ENCODE measurements at places on chromosomes 7 and 10. TPM values are rescaled to one million over a fixed set of nuclear protein-coding genes. Genes with fewer than 3 reads are reported as not detected.

GRCh38 chr10:71467569-71468362 lies 71.0 kb downstream of the CDH23 start:
- no peaks in the 10 kb centered on the region for H3K4me1 ChIP-seq
- H3K27me3 ChIP-seq: peaks cover 3% of the 10 kb centered on the region
- DNase-seq: no peak
- no peaks in the 10 kb centered on the region for H3K36me3 ChIP-seq
- no peak overlapping the region for H3K27ac ChIP-seq

DNA sequence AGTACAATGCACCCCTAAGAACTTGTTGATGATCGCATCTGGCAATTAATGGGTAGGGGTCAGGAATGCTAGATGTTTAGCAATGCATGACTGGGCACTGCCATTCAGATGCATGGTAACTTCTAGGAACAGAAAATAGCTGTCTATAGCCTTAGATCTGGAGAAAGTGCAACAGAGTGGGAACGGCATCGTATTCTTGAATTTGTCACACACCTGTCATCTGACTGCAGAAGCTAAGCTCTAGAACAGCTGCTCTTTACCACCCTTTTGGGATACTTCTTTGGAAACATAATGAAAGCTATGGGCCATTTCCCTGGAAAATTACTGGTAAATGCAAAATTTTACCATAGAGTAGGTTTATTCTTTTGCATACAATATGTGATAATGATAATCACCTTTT lies 118.1 kb downstream of the SLC25A13 start:
- no peak overlapping the region for H3K4me3 ChIP-seq
- no peaks in the 10 kb centered on the region for H3K4me1 ChIP-seq
- H3K36me3 ChIP-seq: no peaks in the 10 kb centered on the region
- DNase-seq: no peak
- H3K27me3 ChIP-seq: no peaks in the 10 kb centered on the region
- no peak overlapping the region for H3K27ac ChIP-seq

Gene PDK4
- 45.0 TPM for total RNA-seq

Gene NCF1
- total RNA-seq: 8.4 TPM
